ENCODE measurements at places on chromosomes 6 and 20.

GRCh38 chr6:108837236-108837971 is 10.8 kb upstream of the ARMC2 start:
- no peak for DNase-seq

GRCh38 chr20:58160451-58161061 is 67.9 kb downstream of the ANKRD60 start:
- no peak for DNase-seq

- DNase-seq, result no peak
Observed at GRCh38 chr6:128161839-128162238, 261.0 kb upstream of the THEMIS start.

DNA sequence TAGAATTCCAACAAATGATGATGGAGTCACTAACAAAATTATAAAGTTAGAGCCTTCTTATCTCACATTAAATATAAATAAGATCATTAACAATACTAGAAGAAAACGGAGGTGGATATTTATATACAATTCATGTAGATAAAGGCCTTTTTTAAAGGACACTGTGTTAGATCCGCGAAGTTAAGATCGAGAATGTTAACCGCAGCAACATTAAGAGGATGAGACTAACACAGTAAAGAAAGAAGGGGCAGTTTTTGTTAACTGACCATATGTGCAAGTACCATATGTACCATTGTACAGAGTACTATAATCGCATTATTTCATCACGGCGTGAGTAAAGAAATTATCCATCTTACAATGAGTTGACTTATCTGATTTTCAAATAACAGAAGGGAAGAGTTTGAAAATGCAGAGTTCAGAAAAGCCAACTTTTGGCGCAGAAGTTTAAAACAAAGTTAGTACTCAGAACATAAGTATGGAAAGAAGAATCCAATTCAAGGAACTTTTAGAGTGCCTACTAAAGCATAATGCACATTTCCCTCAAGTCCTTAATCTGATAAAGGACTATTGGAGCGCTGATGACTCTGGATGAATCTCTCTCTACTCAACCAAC is 1.4 kb downstream of the FBXL4 start:
- DNase-seq, result no peak

- no peak for DNase-seq
Observed at GRCh38 chr20:46946796-46947195, 52.2 kb downstream of the EYA2 start.

GRCh38 chr6:40998661-40999060 is 40.4 kb downstream of the UNC5CL start:
- no peak for DNase-seq

DNA sequence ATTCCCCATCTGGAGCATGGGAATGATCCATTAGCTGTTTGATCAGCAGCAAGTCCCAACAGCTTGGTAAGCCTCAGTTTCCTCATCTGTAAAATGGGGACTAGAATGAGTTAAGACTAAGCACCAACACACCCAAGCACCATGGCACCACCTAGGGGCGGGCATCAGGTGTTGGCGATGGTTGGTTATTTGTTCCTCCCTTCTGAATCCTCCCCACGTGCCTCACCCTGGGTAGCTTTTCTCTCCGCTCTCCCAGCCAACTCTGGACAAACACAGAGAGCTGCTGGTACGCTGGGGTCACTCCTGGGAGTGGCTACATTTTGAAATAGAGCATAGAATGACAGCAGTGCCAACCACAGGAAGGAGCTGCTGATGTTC is 13.3 kb upstream of the ITPR3 start:
- DNase-seq, result no peak

- no peak for DNase-seq
Observed at GRCh38 chr6:155067956-155068615, 73.0 kb downstream of the TIAM2 start.

- no peak for DNase-seq
Observed at GRCh38 chr6:72650081-72650745, 28.3 kb downstream of the KCNQ5 start.

- no peak for DNase-seq
Observed at GRCh38 chr20:5910186-5910585, 40.1 kb downstream of the TRMT6 start.

GRCh38 chr20:8232332-8232731 is 100.3 kb downstream of the PLCB1 start:
- DNase-seq, result no peak

GRCh38 chr20:59371431-59371830 is 71.0 kb downstream of the EDN3 start:
- no peak for DNase-seq

DNA sequence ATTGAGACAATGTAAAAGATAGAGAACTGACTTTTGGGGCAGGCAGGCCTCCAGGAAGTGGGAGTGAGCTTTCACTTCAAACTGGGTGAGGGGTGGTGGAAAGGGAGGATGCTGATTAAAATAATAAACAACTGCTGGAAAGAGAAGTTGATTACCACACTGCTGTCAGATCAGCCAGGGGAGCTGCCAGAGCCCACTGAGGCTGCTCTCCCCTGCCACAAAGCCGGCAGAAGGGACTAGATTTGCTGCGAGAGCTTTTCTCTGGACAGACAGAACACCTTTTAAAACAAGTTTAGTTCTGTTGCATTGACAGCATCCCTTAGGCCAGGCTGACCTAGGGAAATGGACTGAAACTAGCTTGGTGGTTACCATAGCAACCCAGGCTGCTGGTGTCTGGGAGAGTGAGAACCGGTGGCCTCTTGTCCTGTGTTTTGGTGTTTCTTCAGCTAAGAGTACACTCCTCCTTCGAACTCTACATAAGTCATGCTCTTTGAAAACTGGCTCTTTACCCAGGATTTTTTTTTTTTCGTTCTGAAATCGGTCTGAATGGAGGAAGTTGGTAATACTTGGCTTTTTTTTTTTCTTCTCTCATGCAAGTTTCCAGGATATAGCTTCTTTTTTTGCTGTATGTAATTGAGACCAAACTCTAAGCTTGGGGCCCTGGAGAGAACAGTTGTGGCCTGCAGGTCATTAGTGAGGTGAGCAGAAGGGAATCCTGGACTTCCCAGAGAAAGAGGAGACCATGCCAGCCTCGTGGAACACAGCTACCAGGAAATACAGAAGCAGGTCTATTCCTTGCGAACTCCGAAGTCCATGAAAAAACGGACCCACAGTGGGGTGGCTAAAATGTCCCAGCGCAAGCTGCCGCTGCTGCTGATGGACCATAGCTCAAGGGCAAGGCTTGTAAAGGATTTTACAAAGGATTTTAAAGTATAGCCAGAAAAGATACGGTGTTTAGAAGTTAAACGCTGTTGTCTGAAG is 374.4 kb downstream of the UTRN start:
- DNase-seq, result no peak

DNA sequence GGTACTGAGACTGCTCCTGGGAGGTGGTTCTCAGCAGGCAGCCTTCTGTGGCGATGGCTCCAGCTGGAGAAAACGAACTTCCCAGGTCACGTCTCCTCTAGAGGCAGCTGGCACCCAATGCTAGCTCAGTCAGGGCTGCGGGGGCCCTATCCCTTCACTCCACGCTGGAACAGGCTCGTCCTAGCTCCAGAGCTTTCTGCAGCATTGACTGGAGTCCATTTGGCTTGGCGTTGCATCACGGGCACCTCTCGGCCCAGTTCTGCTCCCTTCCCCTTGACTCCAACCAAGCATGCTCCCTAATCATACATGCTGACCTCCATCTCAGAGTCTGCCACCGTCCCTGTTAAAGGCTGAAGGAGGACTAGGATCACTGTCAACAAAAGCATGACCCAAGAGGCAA is 5.9 kb upstream of the IRF4 start:
- no peak for DNase-seq

DNA sequence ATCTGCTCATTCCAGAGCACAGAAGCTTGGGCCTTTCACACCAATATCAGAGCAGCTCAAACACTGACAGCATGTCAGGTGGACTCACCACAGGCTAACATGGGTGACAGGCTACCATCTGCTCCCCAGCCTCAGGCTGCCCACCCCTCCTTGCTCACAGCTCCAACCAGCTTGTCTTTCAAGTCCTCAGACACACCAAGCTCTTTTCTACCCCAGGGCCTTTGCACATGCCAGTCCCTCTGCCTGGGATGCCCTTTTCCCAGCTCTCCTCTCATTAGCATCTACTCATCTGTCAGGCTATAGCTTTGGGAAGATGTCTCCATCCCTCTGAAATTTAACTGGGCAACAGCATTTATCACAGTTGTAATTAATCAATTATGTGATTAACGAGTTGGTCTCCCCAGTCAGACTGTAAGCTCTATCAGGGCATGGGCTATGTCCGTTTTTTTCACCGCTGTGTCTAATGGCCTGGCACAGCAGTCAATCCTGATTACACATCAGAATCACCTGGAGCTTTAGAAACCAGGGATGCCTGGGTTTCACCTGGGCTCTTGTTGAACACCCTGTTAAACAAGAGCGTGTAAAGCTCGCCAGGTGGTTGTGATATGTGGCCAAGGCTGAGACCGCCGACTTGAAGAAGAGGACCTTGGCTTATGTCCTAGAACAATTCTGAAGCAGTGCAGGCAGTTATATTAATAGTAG is 88.9 kb upstream of the MRPS10 start:
- DNase-seq, result no peak

GRCh38 chr20:41029150-41029901 is 704 bp downstream of the TOP1 start:
- DNase-seq, result peak; percentile 15

DNA sequence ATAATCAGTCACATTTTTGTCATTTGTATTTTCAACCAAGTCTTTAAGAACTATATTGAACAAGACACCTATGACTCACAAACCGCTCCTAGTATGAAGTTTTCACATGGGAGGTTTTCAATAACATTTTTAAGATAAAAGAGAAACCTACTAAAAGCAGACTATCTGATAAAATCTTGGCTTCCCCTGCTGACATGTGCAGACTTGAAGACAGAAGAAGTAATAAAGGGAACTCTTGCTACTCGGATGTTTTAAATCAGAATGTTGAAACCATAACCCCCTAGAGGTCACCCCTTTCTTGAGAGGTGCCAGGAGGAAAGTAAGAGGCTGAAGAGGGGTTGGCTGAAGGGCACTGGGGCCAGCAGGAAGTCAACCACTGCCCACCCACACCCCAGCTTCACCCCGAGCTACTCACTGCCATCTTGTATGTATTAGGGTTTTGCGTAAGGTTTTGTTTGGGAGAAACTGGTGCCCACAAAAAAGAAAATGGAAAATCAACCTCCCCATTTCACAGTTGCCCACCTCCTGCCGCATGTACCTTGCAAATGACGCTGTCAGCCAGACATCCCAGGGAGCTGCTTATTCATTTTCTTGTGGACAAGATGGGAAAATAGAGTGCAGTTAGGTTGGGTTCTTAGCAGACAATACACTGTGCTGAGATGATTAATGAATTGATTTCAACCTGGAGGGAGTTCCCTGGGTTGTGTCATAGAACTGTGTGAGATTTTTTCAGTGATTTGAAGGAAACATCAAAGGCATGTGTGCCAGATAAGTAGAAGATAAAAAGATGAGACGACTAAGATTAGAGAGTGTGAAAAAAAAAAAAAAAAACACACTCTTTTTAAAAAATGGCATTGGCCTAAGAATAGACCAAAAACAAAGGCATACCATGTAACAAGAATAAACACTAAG is 83.2 kb upstream of the TAB2 start:
- no peak for DNase-seq

- no peak for DNase-seq
Observed at GRCh38 chr20:4549711-4550259, 171.9 kb upstream of the PRND start.

DNA sequence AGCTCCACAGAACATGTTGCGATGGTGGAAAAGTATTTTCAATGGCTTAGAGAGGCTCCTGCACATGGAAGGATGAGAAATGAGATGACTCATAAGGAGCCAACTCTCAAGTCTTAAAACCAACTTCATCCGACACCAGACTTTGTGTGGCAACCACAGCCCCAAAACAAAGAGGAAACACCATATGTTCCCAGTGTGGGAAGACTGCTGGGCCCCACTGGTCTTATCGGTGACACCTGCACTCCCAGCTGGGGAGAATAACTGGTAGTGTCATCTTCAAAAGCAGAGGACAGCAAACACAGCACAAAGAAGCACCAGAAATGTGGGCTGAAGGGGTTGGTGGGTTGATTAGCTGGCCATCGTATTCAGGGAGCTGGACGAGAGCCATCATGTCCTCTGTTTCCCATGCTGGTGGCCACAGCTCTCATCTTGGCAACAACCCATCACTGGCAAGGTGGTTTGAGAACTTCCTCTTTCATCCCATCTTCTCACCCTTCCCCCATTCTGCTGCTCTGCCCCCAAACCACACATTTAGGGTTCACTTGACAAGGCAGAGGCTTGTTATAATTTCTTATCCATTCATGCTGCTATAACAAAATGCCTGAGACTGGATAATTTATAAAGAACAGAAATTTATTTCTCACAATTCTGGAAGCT is 46.0 kb upstream of the TASP1 start:
- no peak for DNase-seq

DNA sequence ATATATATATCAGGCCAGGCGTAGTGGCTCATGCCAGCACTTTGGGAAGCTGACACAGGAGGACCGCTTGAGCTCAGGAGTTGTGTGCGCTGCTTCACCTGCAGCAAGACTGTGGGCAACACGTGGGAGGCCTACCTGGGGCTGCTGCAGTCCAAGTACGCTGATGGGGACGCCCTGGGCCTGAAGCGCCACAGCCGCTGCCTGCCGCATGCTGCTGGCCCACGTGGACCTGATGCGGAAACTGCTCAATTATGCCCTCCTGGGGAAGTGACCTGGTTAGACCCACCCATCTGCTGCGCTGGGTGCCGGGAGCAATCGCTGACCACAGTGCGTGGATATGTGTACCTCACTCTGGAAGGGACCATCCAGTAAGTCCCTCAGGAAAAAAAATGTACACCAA is 1.8 kb upstream of the PSORS1C2 start:
- DNase-seq, result no peak

DNA sequence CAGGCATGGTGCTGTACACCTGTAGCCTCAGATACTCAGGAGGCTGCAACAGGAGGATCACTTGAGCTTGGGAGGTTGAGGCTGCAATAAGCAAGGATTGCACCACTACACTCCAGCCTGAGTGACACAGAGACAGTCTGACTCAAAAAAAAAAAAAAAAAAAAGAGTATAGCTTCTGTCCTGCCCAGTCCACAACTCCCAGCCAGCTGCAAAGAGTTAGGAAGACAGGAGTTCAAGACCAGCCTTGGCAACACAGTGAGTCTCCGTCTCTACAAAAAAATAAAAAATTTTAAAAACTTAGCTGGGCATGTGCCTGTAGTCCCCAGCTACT is 28.3 kb upstream of the TLDC2 start:
- DNase-seq, result no peak

All from NCI-H1417 treated with DMSO at 0.1 percent for 48 hours (cell line).